ENCODE measurements at places on chromosomes 7 and 10.

DNA sequence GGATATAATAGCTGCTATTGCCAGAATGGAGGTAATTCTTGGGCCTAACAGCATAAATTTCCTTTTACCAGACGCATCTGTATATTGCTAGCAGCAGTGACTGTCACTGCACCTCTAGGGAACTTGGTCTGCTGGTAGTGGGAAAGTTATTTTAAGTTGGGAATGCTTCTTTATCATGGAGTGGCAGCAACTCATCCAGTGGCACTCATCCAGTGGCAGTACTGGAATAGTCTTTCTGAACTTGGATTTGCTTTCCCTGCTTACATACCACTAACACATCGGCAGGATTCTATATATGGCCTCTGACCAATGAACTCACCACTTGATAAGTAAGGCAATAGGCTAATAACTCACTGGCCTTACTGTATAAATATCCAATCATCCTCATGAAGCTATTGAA lies 22.0 kb upstream of the ICA1 start:
- DNase-seq, result no peak

- DNase-seq, result no peak
Measured at GRCh38 chr10:69960606-69960987, 92.0 kb upstream of the MACROH2A2 start.

DNA sequence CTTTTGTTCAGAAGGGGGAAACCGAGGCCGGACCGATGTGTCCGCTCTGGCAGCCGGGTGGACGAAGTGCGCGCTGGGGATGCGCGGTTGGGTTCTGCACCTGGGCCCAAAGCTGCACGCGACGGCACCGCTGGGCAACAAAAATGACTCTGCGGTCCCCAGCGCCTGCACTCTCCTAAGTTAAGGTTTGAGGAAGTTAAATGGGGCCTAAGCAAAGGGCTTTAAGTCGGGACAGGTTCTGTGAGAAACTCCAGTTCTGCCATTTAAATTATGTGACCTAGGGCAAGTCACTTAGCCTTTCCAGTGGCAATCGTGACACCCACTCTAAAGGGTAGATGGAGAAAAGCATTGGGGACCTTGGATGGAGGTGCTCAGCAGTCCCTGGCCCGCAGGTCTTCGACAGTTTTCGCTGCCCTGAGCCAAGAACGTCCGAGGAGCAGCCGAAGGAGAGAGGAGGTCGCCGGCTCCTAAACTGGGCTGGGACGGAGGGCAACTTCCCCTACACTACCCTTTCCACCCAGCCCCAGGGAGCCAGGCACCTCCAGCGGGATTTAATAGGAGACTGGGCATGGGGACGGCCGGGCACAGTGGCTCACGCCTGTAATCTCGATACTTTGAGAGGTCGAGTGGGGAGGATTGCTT lies 534 bp upstream of the ACBD5 start:
- no peak for DNase-seq

- DNase-seq, result peak; percentile 33
Measured at GRCh38 chr7:25894002-25894901, 257.7 kb upstream of the NFE2L3 start.

DNA sequence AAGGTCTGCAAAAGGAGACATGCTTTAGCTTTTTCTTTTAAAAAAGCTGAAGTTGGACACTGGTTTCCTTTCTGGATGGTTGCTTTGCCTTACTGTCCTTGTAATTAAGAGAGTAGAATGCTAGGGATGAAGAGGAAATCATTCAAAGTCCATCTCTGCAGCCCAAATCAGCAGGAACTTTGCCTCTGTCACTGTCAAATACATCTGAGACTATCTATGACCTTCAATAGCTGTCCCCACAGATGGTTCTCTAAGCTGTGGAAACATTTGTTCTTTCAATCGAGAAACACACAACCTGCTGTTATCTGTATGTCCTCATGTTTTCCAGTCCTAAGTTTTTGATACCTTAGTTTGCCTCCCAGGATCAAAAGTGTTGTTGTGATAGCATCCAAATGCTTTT lies 117.5 kb downstream of the SORBS1 start:
- DNase-seq, result no peak

- no peak for DNase-seq
Measured at GRCh38 chr10:116683821-116684220, 58.5 kb downstream of the HSPA12A start.

DNA sequence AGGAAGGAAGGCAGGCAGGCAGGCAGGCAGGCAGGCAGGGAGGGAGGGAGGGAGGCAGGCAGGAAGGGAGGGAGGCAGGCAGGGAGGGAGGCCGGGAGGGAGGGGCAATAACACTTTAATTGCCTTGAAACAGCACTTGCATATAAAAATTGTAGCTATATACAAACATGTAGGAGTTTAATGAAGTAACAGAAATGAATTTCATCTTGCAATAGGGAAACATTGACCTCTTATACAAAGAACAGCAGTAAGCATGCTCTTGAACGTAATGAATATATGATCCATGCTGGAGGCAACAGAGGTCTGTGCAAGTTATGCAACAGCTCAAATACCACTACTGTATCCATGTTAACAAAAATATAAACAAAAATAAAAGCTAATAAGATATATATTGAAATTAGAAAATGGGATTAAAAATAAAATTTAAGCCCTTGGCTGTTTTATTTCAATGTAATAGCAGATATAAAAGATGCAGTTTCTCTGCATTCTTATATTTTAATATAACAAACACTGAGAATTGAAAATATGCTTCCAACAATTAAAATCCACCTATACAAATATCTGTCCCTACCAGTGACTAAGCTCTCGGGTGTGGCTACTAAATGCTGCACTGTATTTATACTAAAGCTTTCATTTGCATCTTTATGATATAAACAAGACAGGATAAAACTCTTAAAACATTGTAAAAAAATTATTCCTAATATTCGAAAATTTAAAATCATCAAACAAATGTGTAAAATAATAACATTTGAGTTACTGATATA lies 50.3 kb downstream of the CACNA2D1 start:
- no peak for DNase-seq

GRCh38 chr10:47262606-47263533 lies 37.1 kb upstream of the GDF10 start:
- no peak for DNase-seq

DNA sequence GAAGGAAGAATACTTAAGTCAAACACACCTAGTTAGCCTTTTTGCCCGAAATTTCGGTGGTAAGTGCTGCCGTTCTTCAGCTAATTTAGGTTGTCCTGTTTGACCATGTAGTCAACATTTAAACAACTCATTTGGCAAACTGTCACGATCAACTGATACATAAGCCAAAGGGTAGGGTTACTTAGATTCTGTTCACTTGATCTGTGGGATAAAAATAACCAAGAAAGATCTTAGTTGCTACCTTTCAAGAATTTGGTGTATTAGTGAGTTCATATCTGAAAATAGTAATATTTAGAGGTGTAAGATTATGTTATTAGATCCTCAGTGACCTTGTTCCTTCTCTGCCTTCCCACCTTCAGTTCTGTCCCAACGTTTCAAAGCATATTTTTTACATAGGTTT lies 2.0 kb downstream of the TNKS2 start:
- DNase-seq, result no peak

DNA sequence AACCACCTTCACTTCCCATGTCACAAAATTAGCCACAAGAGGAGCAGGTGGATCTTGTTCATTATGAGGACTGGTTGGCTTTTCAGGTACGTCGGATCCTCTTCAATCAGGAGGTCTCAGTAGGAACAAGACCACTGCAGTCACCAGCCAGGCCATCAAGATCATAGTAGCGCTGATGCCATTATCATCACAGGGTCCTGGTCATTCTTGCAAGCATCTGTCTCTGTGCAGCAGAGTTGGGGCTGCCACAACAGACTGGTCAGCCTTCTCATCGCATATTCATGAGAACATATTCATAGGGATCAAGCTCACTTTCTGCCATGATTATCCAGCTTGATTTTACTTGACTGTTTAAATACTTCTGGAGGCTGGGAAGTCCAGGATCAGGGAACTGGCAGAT lies 67.1 kb downstream of the ADCYAP1R1 start:
- DNase-seq, result no peak

DNA sequence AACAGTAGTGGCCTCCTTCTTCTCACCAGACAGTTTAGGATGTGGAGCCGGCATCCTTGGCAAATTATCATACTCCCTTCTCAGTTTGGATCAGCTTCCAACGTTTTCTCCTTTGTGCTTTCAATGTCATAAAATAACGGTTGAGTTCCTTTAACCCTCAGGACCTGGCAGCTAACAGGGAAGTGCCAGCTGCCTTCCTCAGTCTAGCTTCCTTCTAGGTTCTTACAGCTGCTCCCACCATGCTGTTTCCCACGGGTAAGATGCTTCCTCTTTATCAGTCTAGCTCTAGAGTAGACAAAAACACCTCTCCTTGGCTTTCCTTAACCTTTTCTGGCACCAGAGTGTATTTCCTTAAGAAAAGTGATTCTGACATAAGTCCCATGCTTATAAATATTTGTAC lies 33.2 kb downstream of the BLVRA start:
- DNase-seq, result no peak

- peak; percentile 20 for DNase-seq
Measured at GRCh38 chr7:25391295-25391861, 163.1 kb upstream of the NPVF start.

DNA sequence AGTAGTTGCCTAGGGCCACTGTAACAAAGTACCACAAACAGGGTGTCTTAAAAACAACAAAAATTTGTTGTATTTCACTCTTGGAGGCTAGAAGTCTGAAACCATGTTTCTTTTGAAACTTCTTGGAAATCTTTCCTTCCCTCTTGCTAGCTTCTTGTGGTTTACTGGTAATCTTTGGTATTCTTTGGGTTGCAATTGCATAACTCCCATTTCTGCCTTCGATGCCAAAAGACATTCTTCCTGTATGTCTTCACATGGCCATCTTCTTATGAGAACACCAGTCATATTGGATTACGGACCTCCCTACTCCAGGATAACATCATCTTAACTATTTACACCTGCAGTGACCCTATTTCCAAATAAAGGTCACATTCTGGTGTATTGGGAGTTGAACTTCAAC lies 357.4 kb downstream of the PPP1R3A start:
- DNase-seq, result no peak

GRCh38 chr10:6198171-6198570 lies 4.6 kb upstream of the PFKFB3 start:
- DNase-seq, result no peak

DNA sequence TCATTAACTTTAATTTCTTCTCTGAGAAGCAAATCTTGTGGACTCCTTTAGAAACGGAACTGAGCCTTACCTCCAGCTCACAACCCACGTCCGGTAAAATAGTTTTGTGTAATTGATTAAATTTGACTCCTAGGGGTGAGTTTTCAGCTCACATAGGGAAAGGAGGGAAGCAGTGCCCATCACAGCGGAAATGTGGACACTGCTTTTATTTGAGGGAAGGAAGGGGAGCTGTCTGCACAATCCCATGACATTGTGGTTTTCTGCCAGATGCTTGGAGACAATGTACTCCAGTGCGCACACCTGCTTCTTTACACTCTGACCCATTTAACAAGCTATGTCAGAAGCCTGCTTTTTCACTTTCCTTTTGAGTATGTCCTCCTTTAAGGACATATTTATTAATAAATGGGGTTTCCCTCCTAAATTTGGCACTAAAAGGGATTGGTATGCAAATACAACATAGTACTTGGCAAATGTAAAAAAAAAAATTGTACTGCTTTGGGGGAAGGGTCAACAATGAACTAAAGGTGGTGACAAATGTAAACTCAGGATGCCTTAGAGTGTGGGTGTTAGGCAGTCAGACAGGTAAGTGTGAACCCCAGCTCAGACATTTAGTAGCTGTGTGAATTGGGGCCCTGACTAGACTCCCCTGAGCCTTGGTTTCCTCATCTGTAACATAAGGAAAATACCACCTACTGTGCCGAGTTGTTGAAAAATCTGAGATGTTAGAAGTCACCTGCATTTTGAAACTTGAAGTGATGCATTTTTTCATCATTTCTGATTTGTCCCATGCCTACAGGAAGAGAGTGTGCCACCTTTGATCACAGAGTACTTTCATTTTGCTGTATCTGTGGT lies 90.2 kb upstream of the KLF6 start:
- no peak for DNase-seq

DNA sequence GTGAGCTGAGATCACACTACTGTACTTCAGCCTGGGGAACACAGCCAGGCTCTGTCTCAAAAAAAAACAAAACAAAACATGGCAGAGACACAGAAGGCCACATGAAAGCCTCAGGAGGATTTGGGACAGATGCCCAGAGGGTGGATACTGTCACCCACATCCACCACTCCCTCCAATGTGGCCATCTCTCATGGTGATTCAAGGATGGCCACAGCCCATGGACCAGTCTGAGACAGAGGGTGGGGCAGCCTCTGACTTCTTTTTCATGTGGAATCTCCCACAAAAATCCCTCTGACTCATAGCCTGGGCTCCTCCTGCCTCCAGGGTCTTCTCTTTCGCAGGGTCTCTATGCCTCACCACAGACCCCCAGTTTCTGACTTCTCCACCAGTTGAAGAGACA lies 59.0 kb upstream of the GTF2I start:
- DNase-seq, result no peak

- DNase-seq, result no peak
Measured at GRCh38 chr7:109751241-109751640, 1181.6 kb downstream of the DNAJB9 start.

DNA sequence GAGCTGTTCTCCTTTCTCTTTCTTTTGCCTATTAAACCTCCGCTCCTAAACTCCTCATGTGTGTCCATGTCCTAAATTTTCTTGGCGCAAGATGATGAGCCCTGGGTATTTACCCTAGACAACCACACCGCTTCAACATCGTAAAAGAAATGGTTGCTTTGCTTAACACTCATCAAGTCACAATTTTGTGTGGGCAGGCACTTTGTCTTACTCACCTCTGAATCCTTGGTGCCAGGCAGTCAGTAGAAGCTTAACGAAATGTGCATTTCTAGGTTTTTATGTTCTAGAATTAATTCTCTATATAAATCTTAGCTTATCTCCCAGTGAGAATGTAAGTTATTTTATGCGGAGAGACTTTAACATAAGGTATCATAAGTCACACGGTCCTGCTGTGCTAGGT lies 478.7 kb downstream of the CALN1 start:
- no peak for DNase-seq

- no peak for DNase-seq
Measured at GRCh38 chr10:125231813-125232475, 71.6 kb upstream of the CTBP2 start.

GRCh38 chr7:17130281-17131059 lies 168.0 kb upstream of the AHR start:
- DNase-seq, result no peak
